Effector CD8-positive, alpha-beta T cell (primary cell): ENCODE measurements at places on chromosomes 13 and 19.

GRCh38 chr13:97023117-97023516 lies 28.8 kb upstream of the OXGR1 start:
- no peak for DNase-seq

DNA sequence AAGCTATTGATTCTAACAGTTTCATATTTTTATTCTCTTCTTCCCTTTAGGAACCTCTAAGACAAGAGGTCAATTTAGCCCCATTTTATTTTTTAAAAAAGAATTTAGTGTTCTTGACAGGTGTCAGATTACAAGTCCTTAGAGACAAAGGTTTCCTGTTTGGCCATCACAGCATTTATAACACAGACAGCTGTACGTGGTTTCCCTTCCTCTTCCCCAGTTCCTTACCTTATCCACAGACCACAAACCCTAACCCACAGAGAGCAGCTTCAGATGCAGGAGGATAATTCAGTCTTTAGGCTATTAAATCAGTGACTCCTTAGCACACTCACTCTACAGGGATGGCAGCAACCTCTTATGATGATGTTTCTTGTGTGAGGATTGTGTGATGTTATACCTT lies 1210.1 kb downstream of the DIAPH3 start:
- no peak for DNase-seq

GRCh38 chr19:4575267-4576015 lies 16.0 kb upstream of the SEMA6B start:
- DNase-seq: no peak

GRCh38 chr19:5567360-5567969 lies at the start of gene TINCR:
Gene TINCR, minus strand, starts transcription at chr19:5567953.
- DNase-seq: no peak

GRCh38 chr13:97912139-97912535 lies 41.3 kb upstream of the IPO5 start:
- DNase-seq: no peak

DNA sequence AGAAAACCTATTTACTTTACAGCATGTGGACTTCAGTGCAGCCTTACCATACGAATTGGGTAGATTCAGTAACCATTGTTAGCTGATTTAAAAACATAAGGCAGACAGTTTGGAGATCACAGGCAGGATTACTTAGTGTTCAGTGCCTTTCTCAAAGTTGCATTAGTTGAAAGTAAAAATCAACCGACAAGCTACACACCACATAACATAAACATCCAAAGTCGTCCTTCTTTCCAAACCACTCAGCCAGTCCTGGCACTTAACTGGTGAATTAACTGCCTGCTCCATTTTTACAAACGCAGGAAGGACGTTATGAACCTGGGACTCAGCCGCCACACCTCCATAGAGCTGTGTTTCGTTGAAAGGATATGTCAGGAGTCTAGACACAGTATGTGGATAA lies 91.4 kb downstream of the COL4A1 start:
- DNase-seq: no peak

- DNase-seq: no peak
These were observed 47.7 kb downstream of the GSX1 start for GRCh38 chr13:27839809-27840467.

GRCh38 chr19:10820173-10820572 lies 15.8 kb downstream of the TMED1 start:
- DNase-seq: no peak

DNA sequence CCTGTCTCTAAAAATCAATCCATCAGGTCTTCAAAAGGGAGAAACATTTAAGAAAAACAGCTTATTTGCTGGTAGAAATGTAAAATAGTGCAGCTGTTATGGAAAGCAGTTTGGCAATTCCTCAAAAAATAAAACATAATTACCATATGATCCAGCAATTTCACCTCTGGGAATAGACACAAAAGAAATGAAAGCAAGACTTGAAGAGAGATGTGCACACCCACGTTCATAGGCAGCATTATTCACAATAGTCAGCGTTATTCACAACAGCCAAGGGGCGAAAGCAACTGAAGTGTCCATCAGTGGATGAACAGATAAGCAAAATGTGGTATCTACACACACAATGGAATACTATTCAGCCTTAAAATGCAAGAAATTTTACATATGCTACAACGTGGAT lies 45.1 kb upstream of the DOCK9 start:
- no peak for DNase-seq

- DNase-seq: no peak
These were observed 440.0 kb downstream of the TSHZ3 start for GRCh38 chr19:30909216-30909615.

- DNase-seq: no peak
These were observed 13.5 kb downstream of the CRYL1 start for GRCh38 chr13:20512042-20512683.

DNA sequence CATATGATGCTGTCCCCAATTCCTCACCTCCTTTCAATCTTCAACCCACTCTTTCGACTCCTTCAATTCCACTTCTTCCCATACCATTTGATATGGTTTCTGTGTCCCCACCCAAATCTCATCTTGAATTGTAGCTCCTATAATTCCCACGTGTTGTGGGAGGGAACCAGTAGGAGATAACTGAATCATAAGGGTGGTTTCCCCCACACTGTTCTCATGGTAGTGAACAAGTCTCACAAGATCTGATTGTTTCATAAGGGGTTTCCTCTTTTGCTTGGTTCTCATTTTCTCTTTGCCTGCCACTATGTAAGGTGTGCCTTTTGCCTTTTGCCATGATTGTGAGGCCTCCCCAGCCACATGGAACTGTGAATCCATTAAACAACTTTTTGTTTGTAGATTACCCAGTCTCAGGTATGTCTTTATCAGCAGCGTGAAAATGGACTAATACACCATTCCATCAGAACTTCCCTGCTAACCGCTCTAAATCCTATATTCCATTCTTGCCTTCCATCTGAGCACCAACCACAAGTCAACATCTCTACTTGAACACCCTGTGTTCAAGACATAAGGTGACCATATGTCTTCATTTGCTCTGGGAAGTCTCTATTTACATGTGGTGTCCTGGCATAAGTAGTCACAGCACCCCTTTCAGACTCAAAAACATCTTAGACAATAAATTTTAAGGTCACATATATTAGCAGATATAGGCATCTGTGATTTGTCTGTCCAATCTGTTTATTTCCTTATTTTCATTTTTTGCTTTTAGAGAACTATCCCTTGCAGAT lies 122.9 kb downstream of the TSHZ3 start:
- no peak for DNase-seq

- no peak for DNase-seq
These were observed 33.1 kb downstream of the MYO16 start for GRCh38 chr13:108662528-108662927.

DNA sequence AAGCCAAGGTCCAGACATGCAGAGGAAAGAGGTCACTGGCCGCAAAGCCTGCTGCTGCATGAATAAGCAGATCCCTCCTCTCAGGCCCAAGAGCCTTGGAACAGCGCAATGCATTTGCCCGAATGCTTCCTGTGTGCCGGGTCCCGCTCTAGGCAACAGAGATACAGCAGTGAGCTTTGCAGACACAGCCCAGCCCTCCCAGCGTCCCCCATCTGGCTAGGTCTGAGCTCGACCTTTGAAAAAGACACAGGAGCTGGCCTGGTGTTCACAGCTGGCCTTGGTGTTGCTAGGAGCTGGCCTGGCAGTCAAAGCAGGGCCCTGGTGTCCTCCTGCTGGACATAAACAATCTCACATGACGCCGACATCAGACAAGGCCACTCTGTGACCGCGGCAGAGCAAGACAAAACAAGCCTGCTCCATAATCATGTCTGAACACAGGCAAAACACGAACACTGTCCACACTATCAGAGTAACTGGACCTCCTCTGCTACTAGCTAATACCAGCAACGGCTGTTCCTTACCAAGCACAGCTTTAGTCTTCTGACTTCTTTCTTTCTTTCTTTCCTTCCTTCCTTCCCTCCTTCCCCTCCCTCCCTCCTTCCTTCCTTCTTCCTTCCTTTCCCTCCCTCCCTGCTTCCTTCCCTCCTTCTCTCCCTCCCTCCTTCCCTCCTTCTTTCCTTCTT lies 5.7 kb upstream of the PEX11G start:
- no peak for DNase-seq

GRCh38 chr13:73254827-73255226 lies 196.0 kb downstream of the KLF5 start:
- DNase-seq: no peak
